ENCODE measurements at places on chromosomes 1 and 21.
A peak's percentile ranks its signal among the peaks of the same experiment; 100 is the strongest.

GRCh38 chr1:57530206-57530910, 106.5 kb upstream of the DAB1 start:
- DNase-seq: no peak

GRCh38 chr1:41239988-41240610, 2.0 kb downstream of the SCMH1 start:
- peak; percentile 52 for DNase-seq

- peak; percentile 58 for DNase-seq
These were observed 27.0 kb upstream of the PRELP start for GRCh38 chr1:203448521-203449061.

DNA sequence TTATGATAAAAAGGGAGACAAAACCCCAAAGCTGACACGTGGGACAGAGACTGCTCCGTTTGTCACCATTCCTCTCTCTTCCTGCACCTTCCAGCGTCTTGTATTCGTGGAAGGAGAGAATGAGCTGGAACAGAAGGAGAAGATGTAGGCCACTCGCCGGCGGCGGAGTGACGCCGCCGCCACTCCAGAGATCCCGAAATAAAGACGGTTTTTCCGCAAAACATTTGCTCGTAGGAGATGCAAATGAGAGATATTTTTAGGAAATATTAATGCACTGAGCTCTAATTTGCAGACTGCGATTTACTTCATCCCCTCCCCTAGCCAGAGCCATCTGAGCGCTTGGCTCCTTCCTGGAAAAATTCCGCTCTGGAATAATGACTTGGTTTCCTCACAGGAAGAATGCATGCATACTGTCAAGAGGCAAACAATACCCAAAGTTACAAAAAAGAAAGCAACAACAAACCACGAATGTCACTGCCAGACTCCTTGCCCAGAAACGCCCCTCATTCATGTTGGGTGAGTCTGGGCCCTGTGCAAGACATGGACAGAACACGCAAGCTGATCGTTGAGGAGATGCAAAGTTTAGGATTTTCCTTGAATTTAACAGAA, 18.0 kb upstream of the ADARB1 start:
- DNase-seq: no peak

- DNase-seq: no peak
These were observed 133.3 kb upstream of the F3 start for GRCh38 chr1:94674876-94675275.

GRCh38 chr1:235067396-235068157, 61.1 kb downstream of the TOMM20 start:
- DNase-seq: peak; percentile 95

DNA sequence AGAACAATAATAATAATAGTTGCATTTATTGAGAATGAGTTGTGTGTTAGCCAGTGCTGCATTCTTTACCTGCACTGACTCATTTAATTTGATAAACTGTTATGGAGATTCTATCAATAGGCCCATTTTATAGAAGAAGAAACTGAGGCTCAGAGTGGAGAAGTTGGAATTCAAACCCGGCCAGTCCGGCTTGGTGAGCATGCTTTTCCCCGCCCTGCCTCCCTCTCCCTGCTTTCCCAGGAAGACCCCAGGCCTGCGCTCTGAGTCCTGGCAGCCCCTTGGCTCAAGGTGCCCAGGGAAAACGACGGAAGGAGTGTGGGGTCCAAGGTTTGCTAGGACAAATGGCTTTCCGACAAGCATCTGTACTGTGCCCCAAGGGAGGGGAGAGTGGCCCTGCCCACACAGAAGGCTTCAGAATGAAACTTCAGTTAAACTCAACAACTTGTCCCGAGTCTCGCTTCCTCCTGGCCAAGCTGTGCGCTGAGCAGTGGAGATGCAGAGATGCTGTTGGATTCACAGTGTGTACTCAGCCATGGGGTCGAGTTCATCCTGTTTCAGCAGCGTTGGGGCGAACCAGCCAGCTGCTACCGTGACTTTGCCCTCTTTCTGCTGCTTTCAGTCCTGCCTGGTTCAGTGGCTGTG, 23.3 kb upstream of the PADI6 start:
- DNase-seq: no peak

DNA sequence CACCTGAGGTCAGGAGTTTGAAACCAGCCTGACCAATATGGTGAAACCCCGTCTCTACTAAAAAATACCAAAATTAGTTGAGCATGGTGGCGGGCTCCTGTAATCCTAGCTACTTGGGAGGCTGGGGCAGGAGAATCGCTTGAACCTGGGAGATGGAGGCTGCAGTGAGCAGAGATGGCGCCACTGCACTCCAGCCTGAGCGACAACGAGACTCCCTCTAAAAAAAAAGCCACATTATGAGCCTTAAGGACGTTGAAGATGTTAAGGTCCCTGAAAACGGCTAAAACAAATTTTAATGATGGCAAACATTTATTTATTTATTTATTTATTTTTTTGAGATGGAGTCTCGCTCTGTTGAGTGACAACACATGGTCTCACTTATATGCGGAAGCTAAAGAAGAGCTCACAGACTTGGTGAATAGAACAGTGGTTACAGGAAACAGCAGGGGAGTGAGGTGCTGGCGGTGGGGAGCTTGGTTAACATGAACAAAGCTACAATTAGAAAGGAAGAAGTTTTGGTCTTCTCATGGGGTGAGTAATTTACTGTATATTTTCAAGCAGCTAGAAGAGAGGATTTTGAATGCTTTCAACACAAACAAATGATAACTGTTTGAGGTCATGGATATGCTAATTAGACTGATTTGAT, 47.1 kb downstream of the TCP10L start:
- DNase-seq: no peak

- DNase-seq: no peak
These were observed 50.7 kb upstream of the LGALS8 start for GRCh38 chr1:236472850-236473788.

DNA sequence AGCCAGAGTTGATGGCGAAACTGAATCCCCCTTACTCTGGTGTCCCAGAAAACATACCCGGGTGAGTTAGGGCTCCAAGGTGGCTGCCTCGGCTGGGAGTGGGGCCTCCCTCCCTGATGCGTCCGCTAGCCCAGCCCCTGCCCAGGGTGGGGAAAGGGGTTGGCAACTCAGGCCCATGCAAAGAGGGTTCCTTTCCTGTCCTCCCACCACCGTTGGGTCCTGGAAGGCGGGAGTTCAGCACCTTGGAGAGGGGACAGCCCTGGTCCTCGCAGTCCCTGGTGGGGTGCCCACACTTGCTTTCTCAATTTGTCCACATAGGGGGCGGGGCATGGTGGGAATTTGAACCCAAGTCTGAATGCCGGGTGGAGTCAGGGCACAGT, 6.1 kb downstream of the SRM start:
- peak; percentile 53 for DNase-seq

- DNase-seq: peak; percentile 5
These were observed 11.8 kb upstream of the RNPC3 start for GRCh38 chr1:103513711-103514110.

DNA sequence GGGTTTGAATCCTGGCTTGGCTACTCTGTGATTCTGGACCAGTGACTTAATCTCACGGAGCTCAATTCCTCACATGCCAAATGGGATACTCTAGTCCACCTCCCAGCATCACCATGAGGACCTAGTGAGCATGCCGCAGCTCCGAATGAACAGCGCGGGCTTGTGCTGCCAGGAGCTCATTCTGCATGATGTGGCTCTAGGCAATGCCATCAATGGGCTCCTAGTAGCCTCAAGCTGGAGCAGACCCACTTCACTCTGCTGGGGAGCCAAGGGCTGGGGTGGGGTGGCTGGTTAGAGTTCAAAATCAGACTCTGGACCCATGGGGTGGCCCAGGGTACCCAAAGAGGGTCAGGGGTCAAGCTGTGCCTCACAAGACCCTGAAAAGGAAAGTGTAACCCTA, 41.5 kb downstream of the CDK18 start:
- no peak for DNase-seq

GRCh38 chr21:45615145-45615711, 28.3 kb upstream of the PCBP3 start:
- no peak for DNase-seq

GRCh38 chr1:66050123-66050522, 257.4 kb downstream of the PDE4B start:
- no peak for DNase-seq

GRCh38 chr1:47809301-47810084, 187.7 kb downstream of the TRABD2B start:
- no peak for DNase-seq

GRCh38 chr1:21299780-21300395, 9.6 kb upstream of the ECE1 start:
- no peak for DNase-seq

GRCh38 chr1:47696737-47697441, 259.0 kb downstream of the FOXD2 start:
- no peak for DNase-seq

DNA sequence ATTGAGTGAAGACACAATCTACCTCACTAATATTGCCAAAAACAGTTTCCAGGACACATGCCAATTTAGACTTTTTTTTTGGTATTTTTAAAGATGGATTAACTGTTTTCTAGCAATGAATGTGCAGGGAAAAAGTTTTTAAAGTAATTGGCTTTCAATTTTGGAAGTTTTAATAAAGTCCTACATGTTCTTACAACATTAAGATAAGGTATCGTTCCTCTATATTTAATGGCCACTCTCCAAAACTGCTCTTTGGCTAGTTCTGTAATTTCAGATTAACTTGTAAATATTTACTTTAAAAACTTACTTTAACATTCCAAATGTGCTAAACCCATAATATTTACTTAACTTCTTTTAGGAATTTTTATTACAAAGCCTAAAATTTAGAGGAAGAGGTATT, 1332.2 kb upstream of the PRMT6 start:
- no peak for DNase-seq

GRCh38 chr1:18761948-18762840, 97.3 kb downstream of the TAS1R2 start:
- DNase-seq: no peak

DNA sequence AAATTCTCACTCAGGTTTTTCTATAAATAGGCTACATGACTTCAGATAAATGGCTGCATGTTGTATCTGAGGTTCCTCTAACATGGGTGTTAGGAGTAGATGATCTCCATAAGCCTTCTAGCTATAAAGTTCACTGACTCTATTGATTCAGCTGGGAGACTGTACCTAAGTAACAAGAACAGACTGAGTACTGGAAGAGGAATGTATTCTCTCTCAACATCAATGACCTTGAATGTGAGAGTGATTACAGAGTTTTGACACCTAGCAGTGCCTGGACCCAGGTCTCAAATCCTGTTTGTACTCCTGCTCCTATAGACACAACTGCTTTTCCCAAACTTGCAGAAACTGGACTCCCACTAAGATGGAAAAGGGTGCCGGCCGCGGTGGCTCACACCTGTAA, 8.6 kb upstream of the SLC19A2 start:
- no peak for DNase-seq

DNA sequence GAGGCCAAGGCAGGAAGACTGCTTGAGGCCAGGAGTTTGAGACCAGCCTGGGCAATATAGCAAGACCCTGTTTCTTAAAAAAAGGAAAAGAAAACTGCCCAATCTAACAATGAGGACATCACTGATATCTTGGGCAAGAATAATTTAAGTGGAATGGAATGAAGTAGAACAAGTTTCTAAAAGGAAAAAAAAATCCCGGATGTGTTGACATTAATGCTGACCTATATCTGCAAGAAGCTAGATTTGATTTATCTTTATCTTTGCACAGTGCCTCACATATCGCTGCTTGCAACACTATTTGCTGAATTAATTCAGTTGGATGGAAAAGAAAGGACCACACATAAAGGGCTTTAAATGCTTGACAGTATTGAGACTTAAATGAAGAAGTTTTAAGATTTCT, 27.8 kb downstream of the DIPK1A start:
- peak; percentile 44 for DNase-seq

DNA sequence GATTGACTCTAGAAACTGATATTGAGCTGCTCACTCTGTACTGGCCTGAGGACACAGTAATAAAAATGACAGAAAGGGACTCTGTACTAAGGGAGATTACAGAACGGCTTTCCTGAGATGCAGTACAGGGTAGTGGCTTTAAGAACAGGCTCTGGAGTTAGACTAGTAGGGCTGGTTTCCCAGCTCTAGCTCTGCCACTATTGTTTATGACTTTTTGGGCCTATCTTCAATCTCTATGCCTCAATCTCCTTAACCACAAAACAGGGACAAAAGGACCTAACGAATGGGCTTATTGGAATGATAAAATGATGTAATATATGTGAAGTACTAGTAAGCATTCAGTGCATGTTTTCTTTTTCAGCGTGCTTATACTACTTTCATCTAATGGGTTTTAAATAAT, 1.4 kb downstream of the DEPDC1 start:
- no peak for DNase-seq

- no peak for DNase-seq
These were observed 189.2 kb upstream of the PBX1 start for GRCh38 chr1:164369698-164370365.

DNA sequence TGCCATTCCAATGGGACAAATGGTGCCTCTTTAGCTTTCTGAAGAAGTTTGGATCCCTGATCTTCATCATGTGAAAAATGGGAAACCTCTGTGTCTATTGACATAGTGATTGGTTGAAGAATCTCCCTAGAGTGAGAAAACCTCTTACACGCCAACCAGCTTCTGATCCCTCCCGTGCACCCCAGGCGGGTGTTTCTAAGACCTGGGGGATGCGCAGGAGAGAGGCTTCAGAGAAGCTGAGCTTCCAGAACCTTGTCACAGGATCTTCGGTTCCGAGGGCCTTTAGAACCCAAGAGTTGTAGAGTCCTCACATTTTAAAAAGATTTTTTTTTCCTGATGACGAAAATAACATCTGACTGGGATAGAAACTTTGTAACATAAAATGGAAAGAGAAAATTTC, 11.3 kb downstream of the PODN start:
- DNase-seq: no peak

DNA sequence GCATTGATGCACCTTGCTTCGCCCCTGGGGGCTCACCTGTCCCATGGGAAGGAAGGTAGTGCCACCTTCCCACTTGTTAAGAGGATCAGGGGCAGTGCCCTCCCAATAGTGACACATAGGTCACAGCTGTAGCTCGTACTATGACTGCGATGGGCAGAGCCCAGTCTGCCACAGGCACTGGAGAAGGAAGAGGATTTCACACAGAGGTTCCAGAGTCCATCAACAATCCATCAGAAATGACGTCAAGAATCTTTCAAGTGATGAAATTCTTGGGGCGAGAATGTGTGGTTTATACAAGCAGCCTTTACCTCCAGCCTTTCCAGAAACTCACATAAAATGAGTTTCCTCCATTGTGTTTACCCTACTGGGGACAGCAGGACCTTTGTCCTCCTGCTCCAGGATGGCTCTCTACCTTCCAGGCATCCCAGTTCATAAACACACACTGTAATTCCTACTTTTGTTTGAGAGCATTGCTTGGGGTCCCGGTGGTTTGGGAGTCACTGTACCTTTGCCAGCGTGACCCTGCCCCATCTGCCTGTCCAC, 260.6 kb upstream of the VAMP3 start:
- no peak for DNase-seq

GRCh38 chr1:230246551-230246950, 179.5 kb downstream of the GALNT2 start:
- DNase-seq: no peak

DNA sequence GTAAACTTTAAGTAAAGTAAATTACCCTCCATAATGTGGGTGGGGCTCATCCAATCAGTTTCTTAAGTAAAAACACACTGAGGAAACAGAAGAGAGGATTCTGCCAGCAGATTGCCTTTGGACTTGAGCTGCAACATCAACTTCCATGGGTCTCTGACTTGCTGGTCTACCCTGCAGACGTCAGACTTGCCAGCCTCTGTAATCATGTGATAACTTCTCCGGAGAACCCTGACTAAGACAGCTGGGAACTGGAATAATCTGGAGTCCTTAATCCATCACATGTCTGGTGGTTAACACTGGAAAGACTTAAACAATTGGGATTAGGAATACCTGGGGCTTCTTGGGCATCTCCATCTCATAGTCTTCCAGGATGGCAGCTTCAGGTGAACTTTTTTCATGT, 13.2 kb upstream of the CEP350 start:
- DNase-seq: no peak
